Activated T-cell treated with anti-CD3 and anti-CD28 coated beads for 48 hours (primary cell): ENCODE measurements at places on chromosomes 6 and 20.

GRCh38 chr20:1845163-1845523 is 50.1 kb upstream of the SIRPA start:
- DNase-seq: no peak

DNA sequence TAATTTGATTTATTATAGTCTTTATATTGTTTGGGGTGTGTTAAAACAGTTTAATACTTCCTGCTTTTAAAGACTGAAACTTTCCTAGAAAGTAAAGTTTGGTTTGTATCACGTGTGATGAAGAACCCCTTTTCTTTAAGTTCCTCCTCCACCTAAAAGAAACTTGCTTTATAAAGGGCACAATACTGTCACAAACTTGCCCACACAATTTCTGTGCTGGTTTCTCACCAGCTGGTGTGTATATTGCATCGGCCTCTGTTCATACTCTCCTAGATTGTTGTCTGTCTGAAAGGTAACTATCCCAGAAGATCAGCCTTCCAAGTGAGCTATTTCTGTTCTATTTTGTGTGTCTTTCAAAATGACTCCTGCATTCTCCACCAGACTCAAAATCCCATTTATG is 46.9 kb downstream of the ANKRD6 start:
- no peak for DNase-seq

- no peak for DNase-seq
Measured at GRCh38 chr20:10739566-10739965, 65.8 kb upstream of the JAG1 start.

- no peak for DNase-seq
Measured at GRCh38 chr6:56689114-56689513, 46.4 kb upstream of the DST start.

DNA sequence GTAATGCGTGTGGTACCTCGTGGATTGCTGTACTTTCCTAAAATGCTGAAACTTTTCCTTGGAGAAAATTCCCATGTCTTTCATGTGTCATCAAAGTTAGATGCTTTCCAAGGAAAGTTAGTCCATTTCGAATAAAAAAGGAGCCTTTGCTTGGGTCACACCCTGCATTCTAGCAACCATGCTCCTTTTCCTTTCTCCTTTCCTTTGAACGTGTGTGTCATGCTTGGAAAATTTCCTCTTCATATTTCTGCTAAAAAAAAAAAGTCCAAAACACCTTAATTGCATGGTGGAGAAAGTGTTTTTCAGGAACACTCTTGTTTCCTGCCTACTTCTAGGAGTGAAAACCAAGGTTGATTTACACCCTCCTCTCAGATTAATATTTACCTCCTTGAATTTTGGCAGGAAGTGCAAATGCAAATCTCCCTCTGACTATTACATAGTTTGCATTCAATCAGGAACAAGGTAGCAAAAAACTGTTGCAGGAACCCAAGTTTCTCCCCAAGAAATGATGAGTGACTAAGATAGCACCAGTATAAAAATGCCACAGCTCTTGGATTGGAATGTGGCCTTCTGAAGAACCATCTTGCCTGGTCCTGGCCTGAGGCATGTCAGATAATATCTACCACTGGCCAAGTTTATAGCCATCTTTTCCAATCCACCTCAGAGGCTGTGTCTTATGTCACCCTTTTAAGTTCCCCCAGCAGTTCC is 590.6 kb downstream of the QKI start:
- no peak for DNase-seq

GRCh38 chr6:169046021-169046420 is 207.6 kb downstream of the THBS2 start:
- DNase-seq: no peak

DNA sequence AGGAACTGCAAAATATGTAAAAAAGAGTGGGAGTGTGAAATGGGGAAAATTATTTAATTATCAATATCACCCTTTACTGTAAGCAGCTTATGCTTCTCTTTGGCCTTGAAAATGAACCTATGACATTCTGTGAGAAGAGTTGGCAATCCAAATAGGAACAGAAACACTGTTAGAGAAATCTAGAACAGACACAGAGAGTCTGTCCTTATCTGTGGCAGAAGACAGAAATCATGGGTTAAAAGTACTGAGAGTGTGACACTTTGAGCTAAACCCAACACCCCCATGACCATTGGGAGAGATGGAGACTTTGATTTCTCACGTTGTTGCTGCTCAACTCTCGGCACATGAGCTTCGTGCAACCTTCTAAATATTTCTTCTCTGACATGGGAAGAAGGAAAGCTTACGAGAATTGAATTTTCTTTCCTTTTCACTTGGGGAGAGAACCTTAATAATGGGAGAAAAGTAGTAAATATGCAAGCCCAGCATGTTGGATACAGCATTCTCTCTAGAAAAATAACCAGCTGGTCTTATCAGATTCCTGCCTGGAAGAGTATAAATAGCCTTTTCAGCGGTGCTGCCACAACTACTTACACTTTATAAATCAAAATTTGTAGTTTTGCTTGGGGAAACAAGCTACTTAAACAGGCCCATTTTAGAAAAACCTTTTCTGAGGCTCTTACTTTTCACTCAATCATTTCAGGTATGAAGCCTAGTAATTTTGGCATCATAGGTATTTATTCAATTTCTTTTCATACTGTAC is 49.4 kb upstream of the NOX3 start:
- no peak for DNase-seq

GRCh38 chr20:38126932-38127621 is 38.0 kb downstream of the TGM2 start:
- no peak for DNase-seq

GRCh38 chr6:134849920-134850447 is 99.9 kb downstream of the ALDH8A1 start:
- no peak for DNase-seq

DNA sequence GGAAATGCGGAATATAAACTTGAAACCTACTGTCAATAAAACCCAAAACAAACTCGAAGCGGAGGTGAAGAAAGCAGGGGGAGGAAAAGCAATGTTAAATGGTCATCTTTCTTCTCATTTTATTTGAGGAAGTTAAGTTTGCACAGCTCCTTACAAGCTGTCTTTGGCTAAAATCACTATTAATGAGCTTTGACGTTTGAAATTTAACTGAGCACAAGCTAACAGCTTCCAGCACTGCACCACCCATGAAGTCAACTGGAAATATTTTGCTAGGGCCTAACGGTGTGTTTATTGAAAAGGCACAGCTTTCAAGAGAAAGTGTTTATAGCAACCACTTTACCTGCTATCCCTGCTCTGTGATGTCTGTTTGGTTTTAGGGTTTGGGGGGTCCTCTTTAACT is 103.8 kb downstream of the PKHD1 start:
- DNase-seq: no peak

DNA sequence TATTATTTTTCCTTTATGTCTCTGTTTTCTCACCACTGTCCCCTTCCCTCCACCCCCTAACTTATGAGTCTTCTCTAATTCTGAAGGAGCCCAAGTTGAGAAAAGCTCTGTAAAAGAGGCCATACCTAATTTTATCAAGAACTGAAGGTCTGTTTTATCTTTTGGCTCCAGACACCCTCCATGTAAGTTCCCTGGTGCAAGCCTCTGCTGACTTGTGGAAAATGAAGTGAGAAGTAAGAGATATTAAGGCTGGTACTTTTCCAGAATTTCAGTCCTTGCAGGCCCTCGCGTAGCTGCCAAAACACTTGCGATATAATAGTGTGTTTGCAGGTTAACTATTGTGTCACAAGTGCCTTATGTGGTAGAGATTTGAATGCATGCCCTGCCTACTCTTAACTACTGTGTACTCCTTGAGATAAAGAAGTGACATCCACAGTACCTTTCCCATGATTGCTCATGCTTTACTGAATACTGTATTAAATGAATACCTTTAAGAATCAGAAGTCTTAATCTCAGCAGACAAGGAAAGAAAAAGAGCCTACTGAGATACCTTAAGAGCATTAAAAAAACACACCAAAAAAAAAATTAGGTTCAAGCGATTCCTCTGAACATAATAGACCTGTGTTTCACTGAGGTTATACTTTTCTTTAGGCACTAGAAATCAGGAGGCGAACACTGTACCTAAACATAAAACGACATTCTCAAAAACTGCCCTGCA is 143.6 kb upstream of the ZNF184 start:
- no peak for DNase-seq

- DNase-seq: no peak
Measured at GRCh38 chr6:114465511-114465910, 122.7 kb upstream of the HS3ST5 start.

GRCh38 chr6:37531437-37532036 is 31.8 kb upstream of the CCDC167 start:
- no peak for DNase-seq

GRCh38 chr6:151647976-151648639 is 154.3 kb downstream of the CCDC170 start:
- DNase-seq: no peak

DNA sequence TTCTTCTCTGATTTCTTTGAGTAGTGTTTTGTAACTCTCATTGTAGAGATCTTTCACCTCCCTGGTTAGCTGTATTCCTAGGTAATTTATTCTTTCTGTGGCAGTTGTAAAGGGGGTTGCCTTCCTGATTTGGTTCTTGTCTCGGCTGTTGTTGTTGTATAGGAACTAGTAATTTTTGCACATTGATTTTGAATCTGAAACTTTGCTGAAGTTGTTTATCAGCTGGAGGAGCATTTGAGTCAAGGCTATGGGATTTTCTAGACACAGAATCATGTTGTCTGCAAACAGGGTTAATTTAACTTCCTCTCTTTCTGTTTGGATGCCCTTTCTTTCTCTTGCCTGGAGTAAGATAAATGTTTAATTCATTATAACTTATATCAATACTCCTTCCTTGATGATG is 86.4 kb downstream of the OLIG3 start:
- DNase-seq: no peak

- DNase-seq: no peak
Measured at GRCh38 chr20:40683221-40683893, 5.7 kb downstream of the MAFB start.

DNA sequence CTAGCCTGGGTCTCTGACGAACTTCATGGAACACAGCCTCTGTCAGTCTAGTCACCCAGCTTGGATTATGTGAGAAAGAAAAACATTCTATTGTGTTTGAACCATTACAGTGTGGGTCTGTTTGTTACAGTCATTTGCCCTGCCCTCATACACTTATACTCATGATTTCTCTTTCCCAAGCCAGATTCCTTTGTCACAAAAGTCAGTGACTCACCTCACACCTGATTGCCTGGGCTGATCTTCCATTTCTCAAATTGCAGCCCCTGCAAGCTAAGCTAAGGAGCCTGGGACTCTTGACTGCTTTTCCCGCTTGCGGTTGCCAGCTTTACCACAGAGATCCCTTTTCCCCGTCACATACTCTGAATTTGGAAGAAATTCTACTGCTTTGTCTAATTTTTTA is 395.9 kb downstream of the SAMD5 start:
- no peak for DNase-seq

GRCh38 chr6:21360336-21360735 is 233.2 kb upstream of the SOX4 start:
- no peak for DNase-seq
